ENCODE measurements at places on chromosomes 1 and 21.
A peak's percentile ranks its signal among the peaks of the same experiment; 100 is the strongest.

- DNase-seq = no peak
- no peaks in the 10 kb centered on the region for H3K27me3 ChIP-seq
- H3K4me3 ChIP-seq = no peak overlapping the region
Measured at GRCh38 chr1:212987702-212988322, 27.9 kb downstream of the ANGEL2 start.

GRCh38 chr1:170214117-170215032 lies 68.6 kb downstream of the NTMT2 start:
- no peaks in the 10 kb centered on the region for H3K36me3 ChIP-seq
- no peaks in the 10 kb centered on the region for H3K4me1 ChIP-seq
- no peak for DNase-seq
- no peak overlapping the region for H3K27ac ChIP-seq

GRCh38 chr1:178057141-178057765 lies 36.7 kb upstream of the RASAL2 start:
- H3K36me3 ChIP-seq = no peaks in the 10 kb centered on the region
- no peak overlapping the region for H3K4me3 ChIP-seq
- H3K27ac ChIP-seq = no peak overlapping the region
- no peaks in the 10 kb centered on the region for H3K4me1 ChIP-seq

- H3K4me1 ChIP-seq = peaks cover 18% of the 10 kb centered on the region
- peak overlapping the region; percentile 57 for H3K4me3 ChIP-seq
- DNase-seq = peak; percentile 8
- H3K27me3 ChIP-seq = peaks cover 9% of the 10 kb centered on the region
- peak overlapping the region; percentile 38 for H3K27ac ChIP-seq
- no peaks in the 10 kb centered on the region for H3K36me3 ChIP-seq
Measured at GRCh38 chr1:70930062-70930461, 117.6 kb downstream of the PTGER3 start.

- no peak for DNase-seq
- no peak overlapping the region for H3K4me3 ChIP-seq
- H3K27me3 ChIP-seq = peaks cover 5% of the 10 kb centered on the region
Measured at GRCh38 chr1:23441446-23442148, 17.0 kb upstream of the TCEA3 start.

DNA sequence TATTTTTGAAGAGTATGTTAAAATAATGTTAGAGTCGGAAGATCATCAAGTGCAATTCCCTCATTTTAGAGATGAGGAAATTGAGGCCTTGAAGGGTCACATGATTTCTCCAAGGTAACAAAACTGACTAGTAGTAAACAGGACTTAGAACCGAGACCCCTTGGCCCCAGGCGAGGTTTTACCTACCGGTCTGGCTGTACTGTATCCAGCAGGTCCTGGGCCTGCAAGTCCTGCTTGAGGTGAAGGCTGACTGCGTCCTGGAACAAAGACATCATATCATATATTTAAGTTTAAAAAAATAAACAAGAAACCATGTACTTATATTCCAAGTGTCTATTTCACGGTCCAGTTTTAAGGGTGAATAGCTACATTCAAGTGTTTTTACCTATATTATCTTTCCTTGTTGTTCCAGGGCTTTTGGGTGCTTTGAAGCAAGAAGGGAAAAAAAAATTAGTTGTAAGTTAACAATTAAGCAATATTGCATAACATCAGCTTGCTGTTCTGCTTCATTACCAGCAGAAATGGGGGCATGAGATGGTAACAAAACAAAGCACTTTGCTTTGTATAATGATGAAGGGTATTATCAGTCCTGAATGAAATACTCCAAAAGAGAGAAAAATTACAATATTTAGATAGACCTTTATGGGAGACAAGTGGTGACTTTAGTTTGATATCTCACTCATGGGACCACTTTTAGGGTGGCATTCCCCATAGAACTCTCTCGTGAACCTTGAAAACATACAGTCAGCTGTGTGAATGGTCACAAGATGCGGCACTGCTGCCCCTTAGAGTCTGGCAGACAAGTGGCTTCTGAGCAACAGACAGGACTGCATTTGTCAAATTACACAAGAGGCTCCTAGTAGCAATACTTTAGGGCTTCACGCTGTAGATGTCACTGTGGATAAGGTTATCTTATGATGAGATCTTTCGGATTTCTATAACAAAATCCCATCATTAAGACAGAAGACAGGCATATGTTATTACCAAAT lies 29.8 kb upstream of the CFAP298 start:
- no peak overlapping the region for H3K4me3 ChIP-seq
- H3K4me1 ChIP-seq = peaks cover 6% of the 10 kb centered on the region
- H3K27ac ChIP-seq = no peak overlapping the region
- no peak for DNase-seq
- peaks cover 40% of the 10 kb centered on the region for H3K36me3 ChIP-seq

Data from T-helper 2 cell treated with Interferon-gamma antibody and Interleukin-4, amounts not matched to agents 5 μg/mL and 100 μg/mL, for 36 hours (primary cell).